ENCODE measurements at places on chromosomes 13 and 19. TPM values are rescaled to one million over a fixed set of nuclear protein-coding genes. Genes with fewer than 3 reads are reported as not detected.

Gene ZNF486
- 1.2 TPM for total RNA-seq

Gene BEST2
- 0.13 TPM for total RNA-seq

Gene SGTA
- total RNA-seq, result 67.0 TPM

Gene KLC3
- 0.37 TPM for total RNA-seq

Gene DNAJC15
- 25.2 TPM for total RNA-seq

Gene MISP
- total RNA-seq, result not detected

Gene CGB1
- total RNA-seq, result 1.00 TPM

Gene CGB2
- total RNA-seq, result not detected

Gene ZFR2
- not detected for total RNA-seq

Gene TRPC4
- 0.61 TPM for total RNA-seq

Gene CRX
- total RNA-seq, result not detected

Gene CAMSAP3
- not detected for total RNA-seq

Gene LRRC63
- total RNA-seq, result not detected

Gene ENOX1
- total RNA-seq, result 1.3 TPM

Gene CYP2A13
- not detected for total RNA-seq

Gene KRTDAP
- not detected for total RNA-seq

Gene FAM124A
- total RNA-seq, result 0.29 TPM

Gene SYCN
- not detected for total RNA-seq

Gene GARIN5A
- not detected for total RNA-seq

Gene APLP1
- 11.1 TPM for total RNA-seq

Gene ZNF442
- 1.1 TPM for total RNA-seq

Gene VMAC
- 3.2 TPM for total RNA-seq

Gene CLEC4G
- not detected for total RNA-seq

Gene COX7A1
- total RNA-seq, result not detected

Gene TEAD2
- total RNA-seq, result 33.7 TPM

Gene IGFL3
- total RNA-seq, result not detected

Gene RUBCNL
- total RNA-seq, result not detected

Gene PPFIA3
- total RNA-seq, result 3.6 TPM

Gene RFXAP
- 0.47 TPM for total RNA-seq

Gene MEIOSIN
- total RNA-seq, result not detected

Gene IGSF23
- not detected for total RNA-seq

Gene ABHD17A
- total RNA-seq, result 91.9 TPM

Gene CCL25
- total RNA-seq, result not detected

Gene CGB3
- total RNA-seq, result not detected

Gene PLPPR3
- total RNA-seq, result 1.1 TPM

Gene NBEA
- total RNA-seq, result 1.6 TPM

Gene CGB8
- 0.61 TPM for total RNA-seq

Gene BRCA2
- 14.7 TPM for total RNA-seq

Gene KIR2DL1
- total RNA-seq, result not detected

Gene CPB2
- total RNA-seq, result not detected

Gene CERS1
- total RNA-seq, result not detected

Gene GPR12
- total RNA-seq, result not detected

Gene ZSCAN4
- not detected for total RNA-seq

Gene ZNF541
- total RNA-seq, result not detected

Gene CLDND2
- total RNA-seq, result not detected

Gene FFAR3
- not detected for total RNA-seq

Gene KLK15
- total RNA-seq, result not detected

Data from SJSA1 (cell line).